Muscle of arm (tissue), 14 donors: ENCODE measurements at places on chromosomes 3 and 15. TPM values are rescaled to one million over a fixed set of nuclear protein-coding genes. Genes with fewer than 3 reads are reported as not detected.

GRCh38 chr3:23775254-23775909 is 30.4 kb upstream of the UBE2E1 start:
- DNase-seq = no peak

DNA sequence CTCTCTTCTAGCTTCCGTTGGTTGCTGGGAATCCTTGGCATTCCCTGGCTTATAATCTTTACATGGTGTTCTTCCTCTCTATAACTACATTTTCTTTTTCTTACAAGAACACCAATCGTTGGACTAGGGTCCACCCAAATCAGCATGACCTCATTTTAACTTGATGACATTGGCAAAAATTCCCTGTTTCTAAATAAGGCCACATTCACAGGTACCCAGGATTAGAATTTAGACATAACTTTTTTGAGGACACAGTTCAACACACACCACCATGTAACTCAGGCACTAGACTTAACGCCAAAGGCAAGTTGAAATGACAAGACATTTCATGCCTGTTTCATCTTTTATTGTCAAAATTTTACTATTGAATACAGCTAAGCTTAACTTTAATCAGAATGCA is 93.0 kb downstream of the NECTIN3 start:
- DNase-seq = no peak

GRCh38 chr3:63559884-63560283 is 92.6 kb upstream of the SNTN start:
- DNase-seq = no peak

ZWILCH gene
- polyA plus RNA-seq = 21.9 TPM

TOPBP1 gene
- 35.6 TPM for polyA plus RNA-seq

SLC22A14 gene
- polyA plus RNA-seq = 0.12 TPM
